ENCODE measurements at places on chromosomes 5 and 9.

GRCh38 chr5:164002628-164003027, 497.2 kb downstream of the MAT2B start:
- no peak for DNase-seq

GRCh38 chr5:149666212-149666852, 63.8 kb upstream of the PPARGC1B start:
- DNase-seq: no peak

- peak; percentile 96 for DNase-seq
These were observed 150.8 kb upstream of the NR3C1 start for GRCh38 chr5:143554187-143554717.

DNA sequence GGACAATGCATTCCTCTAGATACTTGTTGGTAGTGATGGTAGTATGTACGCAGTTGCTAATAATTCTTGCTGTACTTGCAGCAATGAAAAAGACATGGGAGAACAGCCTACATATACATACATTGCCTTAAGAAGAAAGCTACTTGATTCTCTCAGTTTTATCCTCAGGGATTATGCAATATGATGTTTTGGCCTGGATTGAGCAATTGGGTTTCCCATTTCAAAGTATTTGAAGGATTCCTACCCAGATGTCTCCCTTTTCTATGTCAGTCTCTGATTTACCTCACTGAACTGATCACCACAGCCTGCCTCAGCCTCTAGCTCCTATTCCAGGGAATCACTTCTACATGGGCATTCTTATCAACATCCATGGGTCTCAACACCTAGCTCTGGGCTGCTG, 210.1 kb upstream of the CDH10 start:
- DNase-seq: no peak

GRCh38 chr5:57458443-57458842, 24.2 kb downstream of the ACTBL2 start:
- DNase-seq: no peak

GRCh38 chr5:14958188-14958587, 86.6 kb upstream of the ANKH start:
- no peak for DNase-seq

GRCh38 chr5:133612249-133612860, at the start of gene FSTL4:
FSTL4 (minus strand) TSS chr5:133612541.
- no peak for DNase-seq

GRCh38 chr9:16619914-16620520, 250.5 kb downstream of the BNC2 start:
- DNase-seq: no peak

DNA sequence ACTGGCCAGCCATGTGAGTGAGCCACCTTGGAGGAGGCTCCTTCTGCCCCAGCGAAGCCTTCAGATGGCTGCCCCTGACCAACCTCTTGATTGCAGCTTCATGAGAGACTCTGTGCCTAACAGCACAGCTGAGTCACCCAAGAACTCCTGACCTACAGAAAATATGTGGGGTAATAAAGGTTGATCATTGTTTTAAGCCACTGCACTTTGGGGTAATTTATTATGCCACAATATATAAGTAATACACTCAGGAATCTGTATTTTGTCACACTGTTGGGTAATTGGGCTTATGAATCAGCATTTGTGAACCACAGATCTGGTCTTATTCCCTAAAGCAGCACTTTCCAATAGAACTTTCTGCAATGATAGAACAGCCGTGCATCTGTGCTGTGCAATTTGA, 24.4 kb upstream of the VDAC1 start:
- peak; percentile 88 for DNase-seq

- no peak for DNase-seq
These were observed 19.5 kb downstream of the BTNL3 start for GRCh38 chr5:181008136-181008535.

DNA sequence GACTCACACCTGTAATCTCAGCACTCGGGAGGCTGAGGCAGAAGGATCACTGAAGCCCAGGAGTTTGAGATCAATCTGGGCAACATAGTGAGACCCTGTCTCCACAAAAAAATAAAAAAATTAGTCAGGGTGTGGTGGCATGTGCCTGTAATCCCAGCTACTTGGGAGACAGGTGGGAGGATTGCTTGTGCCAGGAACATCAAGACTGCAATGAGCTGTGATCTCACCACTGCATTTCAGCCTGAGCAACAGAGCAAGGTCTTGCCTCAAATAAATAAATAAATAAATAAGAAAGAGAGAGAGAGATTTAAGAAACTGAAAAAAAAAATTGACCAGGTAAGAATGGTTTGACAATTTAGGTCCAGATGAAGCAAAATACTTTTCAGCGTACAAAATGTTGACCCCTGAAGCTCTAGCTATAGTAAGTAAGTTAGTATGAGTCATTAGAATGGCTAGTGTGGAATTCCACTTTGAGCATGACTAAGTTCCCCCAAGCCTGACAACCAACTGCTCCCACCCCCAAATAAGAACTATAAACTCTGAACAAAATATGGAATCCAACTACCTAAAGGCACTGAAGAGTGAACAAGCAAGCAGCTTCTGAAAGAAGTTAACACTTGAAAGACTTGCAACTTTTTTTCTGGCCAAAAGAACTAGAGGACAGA, 217.8 kb upstream of the TLE4 start:
- peak; percentile 33 for DNase-seq

DNA sequence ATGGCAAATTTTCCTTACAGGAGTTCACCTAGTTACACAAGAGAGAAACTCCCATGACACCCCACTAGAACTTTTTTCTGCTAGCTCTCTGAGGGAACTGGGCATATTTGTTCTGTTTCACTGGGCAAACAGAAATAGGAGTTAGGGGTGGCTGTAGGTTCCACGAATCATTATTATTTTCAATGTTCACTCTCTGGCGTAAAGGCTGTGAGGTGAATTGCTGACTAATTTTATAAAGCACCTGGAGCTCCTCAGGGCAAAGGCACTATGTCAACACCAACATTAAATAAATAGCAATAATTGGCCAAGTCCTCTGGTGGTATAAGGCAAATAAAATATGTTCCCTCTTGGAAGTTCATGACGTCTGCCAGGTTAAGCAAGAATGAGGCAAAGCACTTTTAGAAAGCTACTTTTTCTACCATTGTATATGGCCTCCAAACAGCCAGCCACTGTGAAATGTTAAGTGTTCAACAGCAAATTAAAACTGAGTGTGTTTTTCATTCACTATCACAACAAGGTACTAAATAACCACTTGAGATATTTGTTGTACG, 344.6 kb downstream of the PDE4D start:
- no peak for DNase-seq
